ENCODE measurements at places on chromosomes 1 and 21.

DNA sequence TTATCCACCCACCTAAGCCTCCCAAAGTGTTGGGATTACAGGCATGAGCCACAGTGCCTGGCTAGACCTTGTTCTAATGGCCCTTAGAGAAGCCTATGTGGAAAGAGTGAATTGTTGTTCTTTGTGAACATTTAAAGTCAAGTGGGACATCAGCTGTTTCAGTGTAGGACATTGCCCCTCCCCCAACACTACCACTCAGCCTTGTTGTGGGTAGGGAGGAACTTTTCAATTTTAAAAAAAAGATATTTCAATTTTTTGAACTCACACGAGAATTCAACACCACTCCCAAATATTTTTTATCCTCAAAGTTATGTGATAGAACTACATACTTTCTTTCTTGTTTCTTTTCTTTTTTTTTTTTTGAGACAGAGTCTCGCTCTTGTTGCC lies 36.7 kb upstream of the TMEM222 start:
- H3K36me3 ChIP-seq, result peaks cover 11% of the 10 kb centered on the region
- H3K27me3 ChIP-seq, result no peaks in the 10 kb centered on the region
- no peaks in the 10 kb centered on the region for H3K4me1 ChIP-seq

DNA sequence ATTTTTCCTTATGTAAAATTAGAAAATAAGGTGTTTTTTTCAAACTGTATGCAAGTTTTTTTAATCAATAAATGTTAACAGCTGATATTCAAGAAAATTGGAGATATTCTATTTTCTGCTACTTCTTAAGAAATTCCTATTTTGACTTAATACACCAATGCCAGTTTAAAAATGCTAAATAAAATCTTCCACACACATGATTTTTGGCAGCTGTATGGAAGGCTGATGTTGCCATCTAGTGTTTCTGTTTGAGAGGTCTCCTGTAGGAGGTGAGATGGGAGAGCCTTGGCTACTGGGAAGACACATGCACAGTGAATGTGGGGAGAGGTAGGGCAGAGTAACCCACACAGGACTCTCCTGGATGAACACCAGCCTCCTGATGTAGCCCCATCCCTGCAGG lies 29.2 kb upstream of the OR2B11 start:
- no peak overlapping the region for H3K4me3 ChIP-seq
- no peaks in the 10 kb centered on the region for H3K4me1 ChIP-seq
- DNase-seq, result no peak
- no peaks in the 10 kb centered on the region for H3K27me3 ChIP-seq
- H3K36me3 ChIP-seq, result no peaks in the 10 kb centered on the region

DNA sequence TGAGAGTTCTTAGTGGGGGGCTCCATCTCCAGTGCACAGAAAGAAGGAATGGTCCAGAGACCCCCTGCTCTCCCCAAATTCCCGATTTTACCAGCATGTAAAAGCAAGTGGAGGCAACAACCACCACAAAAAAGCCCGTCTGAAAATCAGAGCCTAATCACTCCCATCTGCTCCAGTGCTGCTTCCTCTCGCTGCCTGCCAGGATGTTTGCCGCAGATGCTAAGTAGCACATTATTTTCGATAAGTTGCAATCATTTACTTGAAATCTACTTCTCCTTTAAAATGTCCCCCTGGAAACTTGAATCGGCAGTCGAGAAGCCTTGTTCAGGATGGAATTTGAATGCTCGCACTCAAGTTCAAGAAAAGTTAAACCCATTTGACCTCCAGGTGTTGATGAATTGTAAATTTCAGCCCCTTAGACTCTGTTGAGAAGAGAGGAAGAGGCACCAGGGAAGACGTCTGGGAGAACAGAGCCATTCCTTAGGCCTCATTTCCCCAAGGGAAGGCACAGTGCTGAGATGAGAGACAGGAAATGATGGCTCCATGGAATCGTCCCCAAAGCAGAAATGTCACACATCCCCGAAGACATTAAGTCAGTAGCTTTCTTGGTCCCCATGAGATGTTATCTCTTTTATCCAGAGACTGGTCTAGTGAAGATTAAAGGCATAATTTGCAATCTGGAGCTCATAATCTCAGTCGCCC lies 221.3 kb downstream of the PBX1 start:
- no peak overlapping the region for H3K4me3 ChIP-seq
- DNase-seq, result no peak
- no peaks in the 10 kb centered on the region for H3K4me1 ChIP-seq
- H3K36me3 ChIP-seq, result no peaks in the 10 kb centered on the region

DNA sequence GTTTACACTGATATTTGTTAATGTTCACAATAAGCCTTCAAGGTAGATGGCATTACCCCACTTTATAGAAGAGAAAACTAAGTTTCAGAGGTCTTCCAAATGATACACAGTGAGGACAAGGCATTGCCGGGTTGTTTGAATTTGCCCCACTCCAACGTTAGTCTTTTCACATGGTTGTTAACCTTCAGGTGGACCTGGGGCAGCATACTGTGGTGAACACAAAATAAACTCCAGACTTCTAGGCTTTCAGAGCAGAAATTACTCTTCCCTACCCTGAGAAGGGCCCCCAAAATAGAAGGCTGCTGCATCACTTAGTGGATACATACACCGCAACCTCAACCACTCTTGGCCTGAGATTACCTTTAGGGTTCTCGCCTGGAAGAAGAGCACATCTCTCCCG lies 3.4 kb upstream of the KHDRBS1 start:
- no peaks in the 10 kb centered on the region for H3K27me3 ChIP-seq
- no peak overlapping the region for H3K4me3 ChIP-seq
- H3K4me1 ChIP-seq, result peaks cover 5% of the 10 kb centered on the region
- no peak overlapping the region for H3K27ac ChIP-seq

DNA sequence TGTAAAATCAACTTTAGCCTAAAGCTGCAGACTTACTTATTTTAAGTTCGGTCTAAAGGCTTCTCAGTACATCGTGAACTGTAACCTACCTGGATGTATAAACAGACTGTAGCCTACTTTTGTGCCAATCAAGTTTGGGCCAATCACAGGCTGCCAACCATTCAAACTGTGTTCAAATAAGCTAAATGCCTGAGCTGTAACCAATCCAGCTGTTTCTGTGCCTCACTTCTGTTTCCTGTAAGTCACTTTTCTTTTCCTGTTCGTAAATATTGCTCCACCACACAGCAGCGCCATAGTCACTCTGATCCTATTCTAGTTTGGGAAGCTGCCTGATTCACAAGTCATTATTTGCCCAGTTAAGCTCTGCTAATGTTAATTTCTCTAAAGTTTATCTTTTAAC lies 37.5 kb upstream of the SLAMF9 start:
- DNase-seq, result no peak
- H3K4me1 ChIP-seq, result no peaks in the 10 kb centered on the region
- no peak overlapping the region for H3K4me3 ChIP-seq
- no peaks in the 10 kb centered on the region for H3K36me3 ChIP-seq
- no peak overlapping the region for H3K27ac ChIP-seq
- no peaks in the 10 kb centered on the region for H3K27me3 ChIP-seq

GRCh38 chr1:223331929-223332328 lies 32.0 kb downstream of the SUSD4 start:
- H3K27ac ChIP-seq, result peak overlapping the region; percentile 19
- H3K4me1 ChIP-seq, result peaks cover 14% of the 10 kb centered on the region
- peak; percentile 43 for DNase-seq

- no peak for DNase-seq
- H3K4me1 ChIP-seq, result no peaks in the 10 kb centered on the region
- no peak overlapping the region for H3K27ac ChIP-seq
- no peak overlapping the region for H3K4me3 ChIP-seq
- H3K27me3 ChIP-seq, result no peaks in the 10 kb centered on the region
- H3K36me3 ChIP-seq, result no peaks in the 10 kb centered on the region
Observed at GRCh38 chr1:229086686-229087085, 184.2 kb upstream of the RAB4A start.

- no peaks in the 10 kb centered on the region for H3K36me3 ChIP-seq
- H3K4me1 ChIP-seq, result no peaks in the 10 kb centered on the region
- no peaks in the 10 kb centered on the region for H3K27me3 ChIP-seq
- H3K4me3 ChIP-seq, result no peak overlapping the region
- H3K27ac ChIP-seq, result no peak overlapping the region
- DNase-seq, result no peak
Observed at GRCh38 chr21:33053951-33054350, 16.0 kb upstream of the OLIG1 start.

DNA sequence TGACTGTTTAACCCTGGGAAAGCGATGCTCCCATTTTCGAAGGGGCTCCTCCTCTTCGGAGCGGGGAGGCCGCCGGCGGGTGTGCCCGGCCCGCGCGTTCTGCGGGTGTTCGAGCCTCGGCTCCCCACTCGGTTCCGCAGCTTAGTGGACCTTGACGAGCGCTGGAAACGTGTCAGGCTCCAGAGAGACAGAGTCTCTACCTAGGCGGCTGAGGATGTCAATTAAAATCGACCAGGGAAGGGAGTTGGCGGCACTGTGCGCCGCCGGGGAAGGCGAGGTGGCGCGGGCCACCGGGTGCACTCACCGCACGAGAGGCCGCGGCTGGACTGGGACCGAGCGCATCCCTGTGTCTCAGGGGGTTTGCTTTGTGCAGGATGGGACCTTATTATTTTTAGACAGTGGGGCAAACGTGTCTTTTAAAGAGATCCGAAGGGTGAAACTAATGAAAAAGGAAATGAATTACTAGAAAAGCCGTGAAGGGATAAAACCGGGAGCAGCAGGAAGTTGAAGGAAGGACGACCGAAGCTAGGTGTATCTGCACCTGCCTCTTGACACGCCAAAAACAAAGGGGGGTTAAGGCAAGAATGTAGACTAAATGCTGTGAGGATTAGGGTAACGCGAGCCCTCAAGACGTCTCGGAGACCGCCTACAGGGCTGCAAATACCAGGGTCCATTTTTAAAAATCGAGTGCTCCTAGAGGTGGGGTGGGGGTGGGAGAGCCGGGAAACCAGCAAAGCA lies 5.6 kb downstream of the LHX4 start:
- H3K4me1 ChIP-seq, result no peaks in the 10 kb centered on the region
- no peak for DNase-seq
- H3K36me3 ChIP-seq, result no peaks in the 10 kb centered on the region
- H3K27ac ChIP-seq, result no peak overlapping the region

GRCh38 chr1:194184974-194185373 lies 998.6 kb upstream of the B3GALT2 start:
- DNase-seq, result no peak
- H3K27me3 ChIP-seq, result no peaks in the 10 kb centered on the region
- H3K36me3 ChIP-seq, result no peaks in the 10 kb centered on the region
- H3K4me1 ChIP-seq, result no peaks in the 10 kb centered on the region

DNA sequence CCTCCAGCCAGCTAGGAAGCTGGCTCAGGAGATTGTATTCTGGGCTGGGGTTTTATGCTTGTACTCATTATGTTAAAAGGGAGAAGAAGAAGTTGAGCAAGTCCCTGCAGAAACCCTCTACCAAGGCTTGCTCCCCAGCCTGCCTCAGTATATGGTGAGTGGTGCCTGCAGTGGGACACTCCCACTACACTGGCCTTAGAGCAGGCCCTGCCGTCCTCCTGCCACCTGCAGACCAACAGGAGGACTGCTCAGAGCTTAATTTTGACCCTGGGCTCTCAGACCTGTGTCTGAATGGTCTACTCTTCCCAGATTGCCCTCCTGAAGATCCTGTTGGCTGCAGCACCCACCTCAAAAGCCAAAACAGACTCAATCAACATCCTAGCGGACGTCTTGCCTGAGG lies 13.0 kb downstream of the STRIP1 start:
- H3K27me3 ChIP-seq, result no peaks in the 10 kb centered on the region
- peaks cover 5% of the 10 kb centered on the region for H3K4me1 ChIP-seq
- no peak for DNase-seq
- H3K36me3 ChIP-seq, result peaks cover 80% of the 10 kb centered on the region
- H3K4me3 ChIP-seq, result no peak overlapping the region

DNA sequence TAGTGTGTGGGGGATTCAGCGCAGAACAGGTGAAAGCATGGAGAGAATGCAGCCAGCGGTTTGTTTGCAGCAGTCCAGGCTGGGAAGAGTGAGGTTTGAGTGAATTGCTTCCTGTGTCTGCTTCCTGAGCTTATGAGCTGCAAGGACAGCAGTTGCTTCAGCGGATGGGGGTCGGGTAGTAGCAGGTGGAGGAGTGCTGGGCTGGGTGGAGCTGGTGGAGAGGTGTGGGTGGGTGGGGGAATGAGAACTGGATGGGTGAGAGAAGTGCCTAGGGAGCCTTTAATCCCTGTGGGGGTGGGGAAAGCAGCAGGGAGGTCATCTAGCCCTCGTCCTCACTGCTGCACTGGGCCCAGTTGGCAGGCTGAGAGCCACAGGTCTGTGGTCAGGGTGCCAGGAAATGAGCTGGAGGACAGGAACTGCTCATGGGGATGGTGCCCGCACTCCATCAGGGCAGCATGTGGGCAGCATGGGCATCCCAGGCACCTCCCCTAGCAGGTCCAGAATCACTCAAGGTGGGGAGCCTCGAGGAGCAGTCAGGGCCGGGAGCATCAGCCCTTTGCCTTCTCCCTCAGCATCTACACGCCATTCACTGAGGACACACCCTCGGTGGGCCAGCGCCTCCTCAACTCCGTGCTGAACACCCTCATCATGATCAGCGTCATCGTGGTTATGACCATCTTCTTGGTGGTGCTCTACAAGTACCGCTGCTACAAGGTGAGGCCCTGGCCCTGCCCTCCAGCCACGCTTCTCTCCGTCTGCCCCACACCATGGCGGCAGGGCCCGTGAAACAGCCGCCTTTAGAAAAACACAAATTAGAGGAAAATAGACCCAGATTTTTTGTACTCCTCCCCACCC lies 14.8 kb downstream of the PSEN2 start:
- no peak overlapping the region for H3K4me3 ChIP-seq
- H3K27ac ChIP-seq, result no peak overlapping the region
- peaks cover 3% of the 10 kb centered on the region for H3K36me3 ChIP-seq
- no peak for DNase-seq
- no peaks in the 10 kb centered on the region for H3K27me3 ChIP-seq

DNA sequence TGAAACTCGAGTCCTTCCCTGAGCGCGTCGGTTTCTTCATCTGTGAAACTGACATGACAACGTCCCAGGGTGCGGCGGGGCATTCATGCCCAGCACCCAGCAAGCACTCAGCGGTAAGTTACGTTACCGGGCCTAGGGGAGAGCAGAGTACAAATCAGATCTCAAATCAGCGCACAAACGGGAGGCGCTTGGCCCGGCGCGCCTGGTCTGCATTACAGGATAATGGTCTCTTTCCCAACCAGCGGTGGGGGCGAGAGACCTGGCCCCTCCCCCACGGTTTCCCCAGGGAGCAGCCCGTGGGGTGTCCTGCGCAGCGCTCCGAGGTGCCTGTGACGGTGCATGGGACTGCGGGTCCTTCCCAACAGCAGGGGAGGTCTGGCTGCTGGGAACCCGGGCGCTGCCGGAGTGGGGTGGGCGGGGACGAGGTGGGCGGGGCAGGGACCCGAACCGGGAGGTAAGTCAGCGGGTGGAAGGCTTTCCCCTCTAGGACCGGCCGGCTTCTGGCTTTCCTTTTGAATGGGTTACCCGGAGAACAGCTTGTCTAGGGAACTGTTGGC lies 1.0 kb downstream of the TMEM51 start:
- DNase-seq, result peak; percentile 50
- peak overlapping the region; percentile 92 for H3K4me3 ChIP-seq
- H3K27ac ChIP-seq, result peak overlapping the region; percentile 83
- no peaks in the 10 kb centered on the region for H3K27me3 ChIP-seq
- peaks cover 44% of the 10 kb centered on the region for H3K4me1 ChIP-seq

GRCh38 chr1:221708987-221709386 lies 32.9 kb downstream of the DUSP10 start:
- no peaks in the 10 kb centered on the region for H3K4me1 ChIP-seq
- H3K4me3 ChIP-seq, result no peak overlapping the region
- H3K27me3 ChIP-seq, result no peaks in the 10 kb centered on the region

Data from kidney (tissue), 22 donors.